ENCODE measurements at places on chromosomes 2 and 18. TPM values are rescaled to one million over a fixed set of nuclear protein-coding genes. Genes with fewer than 3 reads are reported as not detected.

DNA sequence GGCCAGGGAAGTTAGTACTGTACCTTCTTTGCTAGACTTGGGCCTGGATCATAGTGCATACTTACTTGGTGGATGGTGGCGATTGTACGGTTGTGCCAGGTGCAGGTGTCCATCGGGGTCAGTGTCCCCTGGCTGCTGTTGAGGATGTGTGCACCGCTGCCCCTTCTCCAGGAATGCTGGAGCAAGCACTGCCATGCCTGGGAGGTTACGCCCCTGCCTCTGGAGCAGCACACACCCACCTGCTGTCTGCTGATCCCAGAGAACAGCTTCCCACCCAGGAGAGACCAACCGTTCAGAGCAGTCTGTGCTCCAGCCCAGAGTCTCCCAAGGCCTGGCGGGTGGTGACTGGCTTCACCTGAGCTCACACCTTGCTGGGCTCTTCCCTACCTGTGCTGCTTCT is 286.8 kb upstream of the HS6ST1 start:
- DNase-seq: no peak

- no peak for DNase-seq
Observed at GRCh38 chr2:136328207-136328795, 210.4 kb upstream of the CXCR4 start.

DNA sequence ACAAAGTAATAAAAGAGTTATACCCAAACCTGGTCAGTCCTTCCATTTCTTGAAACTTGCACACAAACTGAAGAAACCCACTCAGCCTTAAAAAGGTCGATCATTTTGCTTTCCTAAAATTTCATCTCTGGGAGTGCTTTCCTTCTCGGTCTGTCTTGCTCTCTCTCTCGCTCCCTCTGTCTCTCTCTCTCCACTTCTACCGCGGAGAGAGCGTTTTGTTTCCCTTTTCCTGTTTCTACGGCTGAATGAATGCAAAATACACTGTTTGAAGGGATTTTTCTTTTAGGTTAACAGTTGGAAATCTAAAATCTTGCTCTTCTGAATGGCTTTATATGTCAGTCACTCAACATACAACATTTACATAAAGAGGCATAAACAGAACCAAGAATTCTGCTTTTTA is 424.2 kb downstream of the TGIF1 start:
- DNase-seq: no peak

- no peak for DNase-seq
Observed at GRCh38 chr2:192190474-192190873, 4.3 kb downstream of the TMEFF2 start.

COLEC12 gene
- not detected for total RNA-seq

DNA sequence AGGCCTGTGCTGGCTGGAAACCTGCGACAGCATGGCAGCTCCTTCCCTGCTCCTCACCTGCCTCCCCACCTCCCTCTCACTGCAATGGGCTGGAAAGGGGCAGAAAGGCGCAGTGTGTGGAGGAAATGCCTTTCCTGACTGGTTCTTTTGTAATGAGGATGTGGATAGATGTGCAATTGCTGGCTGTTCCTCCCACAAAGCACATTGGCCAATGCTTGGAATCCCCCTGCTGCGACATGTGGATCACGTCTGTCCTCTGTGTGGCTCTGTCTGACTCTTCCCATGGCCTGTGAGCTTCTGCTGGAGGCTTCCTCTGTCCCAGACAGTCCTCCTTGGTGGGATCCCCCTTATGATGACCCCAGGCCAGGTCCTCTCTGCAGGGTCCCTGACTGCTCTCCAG is 172.5 kb downstream of the NCK2 start:
- no peak for DNase-seq

DNA sequence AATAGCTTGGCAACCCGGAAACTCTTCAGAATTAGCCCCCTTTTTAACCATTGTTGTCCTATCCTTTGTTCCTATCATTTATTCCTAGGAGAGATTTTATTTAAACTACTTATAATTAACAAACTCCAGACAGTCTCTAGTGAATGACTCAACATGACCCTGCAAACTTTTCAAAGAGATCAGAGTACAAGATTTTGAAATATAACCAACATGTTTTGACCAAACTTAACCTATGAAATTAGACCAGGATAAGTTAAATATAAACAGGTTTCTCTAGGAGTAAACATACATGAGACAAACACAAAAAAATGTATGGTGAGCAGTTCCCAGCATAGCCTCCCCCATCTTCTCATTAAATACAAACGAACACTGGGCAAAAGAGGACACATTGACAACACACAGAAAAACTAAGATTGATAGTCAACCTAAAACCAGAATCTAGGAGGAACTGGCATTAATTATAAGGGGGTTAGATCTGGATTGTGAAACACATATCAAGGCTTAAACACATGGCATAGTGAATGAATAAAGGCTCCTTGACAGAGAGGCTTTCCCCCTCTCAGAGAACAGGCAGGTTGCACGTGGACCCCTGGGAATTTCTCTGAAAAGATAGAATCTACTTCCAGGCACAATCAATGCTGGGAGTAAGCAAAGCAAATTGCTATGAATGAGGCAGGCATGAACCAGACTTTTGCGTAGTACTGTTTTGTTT is 284.1 kb downstream of the IRS1 start:
- DNase-seq: no peak

DNA sequence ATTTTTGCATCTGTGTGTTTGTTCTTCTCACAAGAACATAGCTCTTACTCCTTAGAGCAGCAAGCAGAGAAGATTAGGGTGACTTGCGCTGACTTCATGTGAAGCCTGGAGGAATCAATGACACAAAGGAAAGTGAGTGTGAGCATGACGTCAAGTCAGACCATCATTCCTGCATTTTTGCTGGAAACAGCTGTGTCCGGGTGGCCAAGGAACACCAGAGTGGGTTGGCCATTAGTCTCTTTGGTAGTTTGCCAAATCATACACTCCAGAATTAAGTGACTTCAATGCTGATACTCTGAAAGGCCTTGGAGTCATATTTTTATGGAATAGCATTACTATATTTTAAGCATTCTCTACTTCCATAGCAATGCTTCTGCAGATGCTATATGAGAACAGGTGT is 597.2 kb downstream of the DCDC2C start:
- no peak for DNase-seq

ANKRD62 gene
- total RNA-seq: not detected

GRCh38 chr2:221347471-221347870 is 224.6 kb downstream of the EPHA4 start:
- no peak for DNase-seq

COL5A2 gene
- 3.1 TPM for total RNA-seq

- DNase-seq: no peak
Observed at GRCh38 chr2:123502931-123503330, 522.2 kb upstream of the CNTNAP5 start.

C1QL2 gene
- not detected for total RNA-seq

OR6B2 gene
- not detected for total RNA-seq

HOXD9 gene
- not detected for total RNA-seq

HOXD13 gene
- total RNA-seq: not detected

- no peak for DNase-seq
Observed at GRCh38 chr2:240994171-240994896, 4.1 kb upstream of the SNED1 start.

AQP12A gene
- not detected for total RNA-seq

DNA sequence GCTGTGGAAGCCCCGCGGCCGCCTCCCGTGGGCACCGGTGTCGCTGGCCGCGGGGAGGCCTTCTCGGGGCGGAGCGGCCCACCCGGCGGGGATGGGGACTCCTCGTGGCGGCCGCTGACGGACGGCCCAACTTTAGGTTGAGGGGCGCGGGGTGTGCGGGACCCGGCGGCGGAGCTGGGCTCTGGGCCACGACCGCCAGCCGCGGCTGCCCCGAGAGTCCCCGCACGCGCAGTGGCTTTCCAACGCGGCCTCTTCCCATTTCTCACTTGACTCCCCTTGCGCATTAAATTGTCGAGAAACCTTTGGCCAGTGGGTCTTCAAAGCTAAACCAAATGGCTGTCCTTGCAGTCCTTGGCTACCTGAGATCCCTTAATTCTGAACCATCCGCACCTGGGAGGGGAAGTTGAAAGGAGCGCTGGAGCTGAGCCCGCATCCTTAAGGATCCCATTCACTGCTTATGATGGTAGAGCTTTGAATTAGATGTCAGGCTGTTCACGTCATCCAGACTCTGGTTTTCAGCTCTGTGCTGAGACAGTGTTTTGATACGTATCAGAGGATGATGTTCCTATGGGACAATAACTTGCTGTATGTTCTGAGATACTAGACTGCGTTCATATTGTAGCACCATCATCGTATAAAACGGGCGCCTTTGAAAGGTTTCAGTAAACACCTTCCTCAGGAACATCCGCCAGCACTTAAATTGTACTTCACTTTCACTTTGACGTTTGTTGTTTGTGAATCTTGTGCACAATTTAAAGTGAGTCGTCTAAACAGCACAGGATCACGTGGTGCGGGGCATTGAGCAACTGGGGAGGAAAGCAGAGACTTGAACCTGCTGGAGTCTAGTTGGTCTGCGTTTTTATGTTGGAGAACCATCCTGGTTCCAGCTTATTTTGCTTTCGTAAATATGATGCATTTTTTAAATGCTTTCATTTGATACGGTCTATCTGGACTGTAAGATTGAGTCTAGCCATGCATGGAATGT is 874 bp downstream of the CLIP4 start:
- peak; percentile 90 for DNase-seq

GRCh38 chr18:8561123-8561910 is 47.9 kb upstream of the RAB12 start:
- DNase-seq: no peak

- DNase-seq: no peak
Observed at GRCh38 chr2:52294628-52295027, 1262.7 kb upstream of the NRXN1 start.

- no peak for DNase-seq
Observed at GRCh38 chr2:120307482-120307881, 38.5 kb upstream of the INHBB start.

DNA sequence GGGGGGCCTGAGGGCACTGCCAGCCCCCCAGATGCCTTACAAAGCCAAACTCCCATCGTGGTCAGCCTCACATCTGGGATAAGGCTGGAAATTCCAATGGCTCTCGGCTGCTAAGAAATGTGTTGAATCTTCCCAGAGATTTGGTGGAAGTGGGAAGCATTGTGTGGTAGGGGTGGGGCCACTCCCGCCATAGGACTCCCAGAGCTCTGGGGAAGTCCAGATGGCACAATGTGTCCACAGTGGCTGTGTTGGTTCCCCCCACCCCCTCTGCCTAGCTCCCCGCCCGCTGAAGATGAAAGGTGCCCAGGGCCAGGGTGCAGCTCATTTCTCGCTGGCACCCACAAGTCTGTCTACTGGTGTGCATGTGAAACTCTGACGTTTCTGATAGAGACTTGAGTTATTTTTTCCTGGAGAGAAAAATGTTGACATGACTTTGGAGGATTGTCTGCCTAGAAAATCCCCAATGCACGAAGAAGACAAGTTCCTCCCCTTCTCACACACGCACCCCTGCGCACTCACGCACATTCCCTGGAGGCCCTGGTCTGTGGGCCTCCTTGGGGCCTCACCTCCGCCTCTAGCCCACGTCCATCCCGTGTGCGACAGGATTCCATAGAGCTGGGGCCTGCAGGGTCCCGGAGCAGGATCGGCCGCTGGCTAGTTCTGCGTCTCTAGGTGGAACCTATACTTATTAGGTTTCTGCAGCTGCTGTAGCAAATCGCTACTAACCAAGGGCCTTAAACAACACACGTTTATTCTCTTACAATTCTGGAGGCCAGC is 199.1 kb downstream of the ZFP36L2 start:
- no peak for DNase-seq

GRCh38 chr18:77422974-77423867 is 173.6 kb downstream of the GALR1 start:
- no peak for DNase-seq

DNA sequence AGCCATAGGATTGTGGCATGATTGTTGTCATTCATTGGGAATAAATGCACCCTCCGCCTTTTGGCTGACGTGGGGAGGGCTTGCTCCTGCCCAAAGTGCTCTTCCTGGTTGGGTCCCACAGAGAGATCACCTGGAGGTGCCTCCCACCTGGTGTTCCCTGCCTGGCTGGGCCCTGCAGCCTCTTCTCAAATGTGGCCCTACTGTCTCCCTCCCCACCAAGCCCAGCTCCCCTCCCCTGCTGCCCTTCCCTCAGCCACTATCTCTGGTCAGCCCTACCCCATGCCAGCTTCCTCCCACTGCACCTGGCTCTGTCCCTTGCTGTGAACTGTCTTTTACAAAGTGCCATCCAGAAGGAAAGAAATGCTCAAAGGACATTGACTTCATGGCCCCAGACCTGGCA is 173.4 kb downstream of the GLI2 start:
- DNase-seq: no peak

DNA sequence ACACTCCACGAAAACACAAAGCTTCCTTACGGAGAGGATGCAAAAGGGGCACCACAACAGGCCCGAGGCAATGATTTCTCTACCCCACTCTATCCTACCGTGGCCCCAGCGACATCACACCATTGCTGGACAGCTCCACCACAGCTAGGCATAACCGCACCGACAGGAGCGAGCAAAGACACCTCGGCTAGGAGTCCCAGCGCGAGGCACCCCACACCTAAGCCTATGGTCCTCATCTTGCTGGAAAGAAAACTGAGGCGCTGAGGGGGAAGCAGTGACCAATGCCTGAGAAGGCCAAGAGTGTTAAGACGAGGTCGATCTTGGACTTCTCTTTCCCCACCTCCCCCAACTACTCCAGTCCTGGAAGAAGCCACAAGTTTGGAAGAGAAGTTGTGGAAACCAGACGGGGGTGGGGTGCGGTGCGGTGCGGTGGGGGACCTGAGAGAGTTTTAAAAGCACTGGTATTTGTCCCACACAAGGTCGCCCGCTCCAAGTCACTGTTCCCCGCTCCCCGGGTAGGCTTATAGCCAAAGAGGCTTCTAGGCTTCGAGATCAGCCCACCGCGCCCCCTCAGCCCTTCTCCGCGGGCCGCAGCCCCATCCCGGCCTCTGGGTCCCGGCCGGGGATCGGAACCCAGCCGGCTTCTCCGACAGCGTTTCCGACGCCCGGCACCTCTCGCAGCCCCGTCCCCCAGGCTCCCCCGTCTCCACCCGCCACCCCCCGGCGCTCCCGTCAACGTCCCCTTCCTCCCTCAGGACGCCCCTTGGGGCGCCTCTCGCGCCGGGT is 766 bp downstream of the PDE6D start:
- DNase-seq: peak; percentile 45

ATG16L1 gene
- 24.2 TPM for total RNA-seq

GRCh38 chr2:177241711-177242120 is 22.8 kb downstream of the NFE2L2 start:
- DNase-seq: no peak

- no peak for DNase-seq
Observed at GRCh38 chr18:69874058-69874457, 73.6 kb downstream of the CD226 start.

GRCh38 chr2:193796847-193797246 is 1602.1 kb upstream of the TMEFF2 start:
- DNase-seq: no peak

GRCh38 chr2:156004459-156004858 is 328.1 kb downstream of the NR4A2 start:
- no peak for DNase-seq

- DNase-seq: no peak
Observed at GRCh38 chr2:95357717-95358280, 44.7 kb upstream of the FAHD2A start.

- DNase-seq: no peak
Observed at GRCh38 chr2:68853915-68854314, 17.3 kb downstream of the BMP10 start.

All from activated naive CD4-positive, alpha-beta T cell treated with anti-CD3 and anti-CD28 coated beads for 36 hours (primary cell).